ENCODE measurements at places on chromosomes 11 and 22.

DNA sequence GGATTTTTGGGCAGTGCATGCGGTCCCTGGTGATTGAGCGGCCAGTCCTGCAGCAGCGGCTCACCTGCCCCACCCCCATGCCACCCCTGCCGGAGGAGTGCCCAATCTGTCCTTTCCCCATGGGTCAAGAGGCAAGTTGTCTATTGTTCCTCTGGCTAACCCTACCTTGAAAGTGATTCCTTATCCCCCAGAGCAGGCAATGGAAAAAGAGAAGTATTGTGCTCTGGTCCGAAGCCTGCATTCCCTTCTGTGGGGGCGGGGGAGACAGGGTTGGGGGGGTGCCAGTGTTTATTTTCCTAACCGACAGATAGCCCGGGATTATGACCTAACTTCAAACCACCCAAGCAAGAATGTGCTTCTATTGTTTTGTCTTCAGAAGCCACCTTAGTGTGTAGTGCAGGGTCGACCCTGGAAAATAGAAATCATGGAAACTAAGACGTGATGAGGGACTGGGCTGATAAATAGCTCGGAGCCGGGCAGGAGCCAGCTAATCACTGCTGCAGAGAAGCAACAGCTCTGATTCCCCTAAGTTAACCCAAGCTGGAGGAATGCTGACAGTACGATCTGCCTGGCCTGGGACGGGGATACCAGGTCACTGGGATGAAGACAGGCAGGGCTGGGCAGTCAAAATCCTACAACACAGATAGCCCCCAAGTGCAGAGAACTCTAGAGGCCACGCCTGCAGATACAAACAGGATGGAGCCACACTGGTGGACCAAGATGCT is 38.7 kb upstream of the ATXN10 start:
- no peak for DNase-seq

- no peak for DNase-seq
Observed at GRCh38 chr11:83641511-83641910, 355.3 kb upstream of the CCDC90B start.

DNA sequence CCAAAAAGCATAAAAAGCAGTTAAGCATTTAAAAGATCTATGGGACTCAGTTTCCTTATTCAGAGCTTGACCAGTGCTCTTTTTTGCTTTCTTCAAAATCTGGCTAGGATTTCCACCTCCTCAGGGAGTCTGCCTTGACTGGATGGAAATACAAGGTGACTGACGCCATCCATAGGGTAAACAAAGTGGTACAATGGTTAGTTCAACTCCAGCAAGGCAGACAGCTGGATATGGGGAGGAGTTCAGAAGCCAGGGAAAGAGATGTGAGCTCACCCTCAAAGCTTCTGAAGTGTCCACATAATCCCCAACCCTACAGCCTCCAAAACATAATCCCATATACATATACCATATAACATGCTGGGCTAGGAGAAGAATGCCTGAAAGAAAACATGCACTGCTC is 52.0 kb downstream of the KIRREL3 start:
- DNase-seq = no peak

DNA sequence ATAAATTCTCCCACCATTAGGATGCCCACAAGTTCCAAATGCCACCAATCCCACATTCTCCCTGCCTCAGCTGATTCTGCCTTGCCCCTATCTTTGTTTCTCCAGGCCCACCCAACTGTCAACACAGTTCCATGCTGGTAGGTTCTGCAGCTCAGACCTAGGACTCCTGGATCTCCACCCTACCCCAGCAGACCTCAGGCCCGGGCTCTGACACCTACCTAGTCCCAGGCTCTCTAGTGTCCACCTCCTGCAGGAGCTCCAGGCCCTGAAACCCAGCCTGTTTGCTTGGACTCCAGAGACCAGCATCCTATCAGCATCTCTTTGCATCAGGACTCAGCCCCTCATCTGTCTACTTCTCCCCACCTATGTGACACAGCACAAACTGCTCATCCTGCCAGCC is 86.5 kb downstream of the PDE2A start:
- DNase-seq = no peak

- no peak for DNase-seq
Observed at GRCh38 chr22:35981900-35982299, 46.7 kb downstream of the RBFOX2 start.

GRCh38 chr11:104134745-104135144 is 29.2 kb downstream of the PDGFD start:
- DNase-seq = no peak

GRCh38 chr11:20876738-20877137 is 207.4 kb downstream of the NELL1 start:
- no peak for DNase-seq

GRCh38 chr22:48719978-48720661 is 1107.6 kb downstream of the BRD1 start:
- DNase-seq = no peak

GRCh38 chr11:38191101-38191500 is 1593.1 kb upstream of the RAG2 start:
- DNase-seq = no peak

- DNase-seq = no peak
Observed at GRCh38 chr11:32069361-32070058, 21.4 kb upstream of the RCN1 start.

All from AG04450 (cell line).